ENCODE measurements at places on chromosomes 3 and 15. TPM values are rescaled to one million over a fixed set of nuclear protein-coding genes. Genes with fewer than 3 reads are reported as not detected.
A peak's percentile ranks its signal among the peaks of the same experiment; 100 is the strongest.

DNA sequence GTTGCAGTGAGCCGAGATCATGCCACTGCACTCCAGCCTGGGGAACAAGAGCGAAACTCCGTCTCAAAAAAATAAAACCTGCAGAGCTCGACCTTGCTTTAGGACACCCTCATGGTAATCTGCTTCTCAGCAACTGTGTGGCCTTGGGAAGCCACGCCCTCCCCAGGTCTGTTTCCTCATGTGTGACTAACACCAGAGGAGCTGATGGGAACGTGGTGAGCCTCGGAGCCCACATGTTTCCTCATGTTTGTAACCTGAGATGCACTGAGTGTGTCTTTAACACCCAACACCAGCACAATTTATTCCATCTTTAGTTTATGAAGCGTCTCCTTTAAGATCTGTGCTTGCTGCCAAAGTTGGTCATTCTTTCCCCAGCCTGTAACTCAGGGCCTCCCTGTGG, 142.8 kb downstream of the OCA2 start:
- DNase-seq = no peak

- DNase-seq = no peak
Observed at GRCh38 chr3:194714564-194714963, 28.9 kb downstream of the FAM43A start.

GRCh38 chr3:193951859-193952258, 184.1 kb upstream of the HES1 start:
- no peak for DNase-seq

- DNase-seq = no peak
Observed at GRCh38 chr3:160373655-160374054, 25.4 kb downstream of the IFT80 start.

SAMD7 gene
- not detected for total RNA-seq

GRCh38 chr3:17850448-17850847, 108.0 kb upstream of the TBC1D5 start:
- DNase-seq = no peak

DNA sequence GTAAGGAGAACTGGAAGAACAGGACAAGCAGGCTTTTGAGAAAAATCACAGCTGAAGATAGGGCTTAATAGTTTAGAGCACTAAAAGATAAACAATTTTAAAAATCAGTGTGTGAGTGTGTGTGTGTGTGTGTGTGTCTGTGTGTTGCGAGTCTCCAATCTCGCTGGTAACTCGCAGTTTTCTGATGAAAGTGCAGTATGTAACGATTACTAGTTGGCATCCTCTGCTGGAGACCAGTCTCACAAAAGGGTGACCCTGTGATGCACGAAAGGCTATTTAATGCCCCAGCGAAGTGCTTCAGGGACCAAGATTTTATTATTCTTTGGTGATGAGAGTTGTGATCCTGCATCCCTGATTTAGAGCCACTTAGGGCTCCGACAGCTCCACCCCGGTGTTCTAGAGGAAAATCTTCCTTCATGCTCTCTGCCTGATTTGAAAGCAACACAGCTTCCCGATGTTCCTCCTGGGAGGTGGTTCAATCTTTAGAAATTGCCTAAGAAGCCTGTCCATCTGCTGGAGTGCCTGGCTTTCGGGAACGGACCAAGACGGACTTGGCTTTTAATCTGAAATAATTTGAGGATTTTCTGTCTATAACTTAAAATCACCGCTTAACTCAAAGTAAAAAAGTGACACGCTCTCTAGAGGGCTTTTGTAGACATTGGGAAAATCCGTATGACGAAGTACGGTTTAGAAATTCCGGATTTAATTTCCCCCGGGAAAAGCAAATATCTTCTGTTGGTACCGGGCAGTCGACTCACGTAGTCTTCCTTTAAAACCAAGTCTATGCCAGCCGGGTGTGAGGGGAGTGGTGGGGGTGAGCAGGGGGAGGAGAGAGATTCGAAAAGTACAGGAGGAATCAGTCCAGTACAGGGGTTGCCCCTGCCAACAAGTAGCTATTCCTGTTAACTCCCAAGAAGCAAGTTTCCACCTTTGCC, 1.1 kb upstream of the ALCAM start:
- DNase-seq = no peak

- no peak for DNase-seq
Observed at GRCh38 chr3:62238431-62238830, 134.9 kb downstream of the FEZF2 start.

DNA sequence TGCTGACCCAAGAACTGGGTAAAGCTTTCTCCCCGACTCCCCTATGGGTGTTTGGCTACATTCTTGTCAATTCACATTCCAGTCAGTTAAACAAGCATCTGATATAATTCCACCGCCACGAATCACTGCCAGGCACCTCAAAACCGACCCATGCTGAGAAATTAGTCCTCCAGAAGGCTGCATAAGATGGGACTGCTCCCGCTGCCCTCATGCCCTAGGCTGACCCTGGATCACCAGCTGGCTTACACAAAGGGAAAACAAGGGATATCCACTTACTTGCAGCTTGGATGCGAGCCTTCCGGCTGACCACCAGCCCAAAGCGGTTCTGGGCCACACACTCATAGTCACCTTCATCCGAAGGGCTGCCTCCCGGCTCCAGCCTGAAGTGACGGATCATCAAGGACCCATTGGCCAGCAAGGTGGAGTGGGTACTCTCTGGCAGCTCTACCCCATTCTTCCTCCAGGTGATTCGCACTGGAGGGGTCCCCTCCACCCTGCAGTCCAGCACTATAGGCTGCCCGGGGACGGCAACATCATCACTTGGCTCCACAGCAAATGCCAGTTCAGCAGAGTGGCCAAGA, 2.9 kb downstream of the IGDCC3 start:
- DNase-seq = no peak

C3orf33 gene
- total RNA-seq = 2.7 TPM

GRCh38 chr3:118987477-118987876, 47.2 kb downstream of the IGSF11 start:
- DNase-seq = no peak

DNA sequence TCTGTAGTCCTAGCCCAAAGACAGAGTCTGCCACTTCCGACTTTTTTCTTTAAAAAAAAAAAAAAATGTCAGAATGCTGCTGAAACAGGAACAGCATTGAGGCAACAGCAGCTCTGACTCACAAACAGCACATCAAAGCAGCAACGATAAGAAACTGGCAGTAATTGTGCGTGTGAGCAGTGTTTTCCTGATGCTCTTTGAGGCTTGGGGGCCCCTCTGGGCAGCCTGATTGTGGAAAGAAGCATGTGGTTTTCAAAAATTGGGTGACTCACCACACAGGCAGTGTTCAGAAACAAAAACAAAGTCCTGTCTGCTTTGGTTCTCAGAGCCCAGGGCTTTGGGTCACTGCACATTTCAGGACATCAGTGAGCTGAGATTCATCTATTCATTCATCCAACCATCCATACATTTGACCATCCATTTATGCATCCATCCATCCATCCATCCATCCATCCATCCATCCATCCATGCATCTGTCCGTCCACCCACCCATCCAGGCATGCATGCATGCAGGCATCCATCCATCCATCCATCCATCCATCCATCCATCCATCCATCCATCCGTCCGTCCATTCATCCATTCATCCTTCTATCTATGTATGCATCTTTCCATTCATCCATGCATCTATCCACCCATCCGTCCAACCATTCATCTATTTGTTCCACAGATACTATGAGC, 308.4 kb downstream of the RPLP1 start:
- DNase-seq = peak; percentile 93

DNA sequence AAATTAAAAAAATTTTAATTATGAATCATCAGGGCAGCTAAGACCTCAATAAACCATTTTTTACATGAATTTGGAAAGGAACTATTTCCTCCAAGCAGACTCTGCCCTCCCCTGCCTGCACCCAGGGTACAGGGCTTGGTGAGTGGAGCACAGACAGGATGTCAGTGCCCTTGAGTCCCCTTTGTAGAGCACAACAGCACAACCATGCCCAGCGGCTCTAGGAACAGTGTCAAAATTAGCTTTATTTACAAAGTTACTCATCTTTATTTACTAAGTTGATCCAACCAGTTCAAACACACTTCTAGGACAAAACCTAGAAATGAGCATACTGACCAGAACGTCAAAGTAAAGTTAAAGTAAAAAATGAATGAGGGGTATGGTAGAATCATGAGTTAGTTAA, 90.6 kb upstream of the TSC22D2 start:
- DNase-seq = no peak

DNA sequence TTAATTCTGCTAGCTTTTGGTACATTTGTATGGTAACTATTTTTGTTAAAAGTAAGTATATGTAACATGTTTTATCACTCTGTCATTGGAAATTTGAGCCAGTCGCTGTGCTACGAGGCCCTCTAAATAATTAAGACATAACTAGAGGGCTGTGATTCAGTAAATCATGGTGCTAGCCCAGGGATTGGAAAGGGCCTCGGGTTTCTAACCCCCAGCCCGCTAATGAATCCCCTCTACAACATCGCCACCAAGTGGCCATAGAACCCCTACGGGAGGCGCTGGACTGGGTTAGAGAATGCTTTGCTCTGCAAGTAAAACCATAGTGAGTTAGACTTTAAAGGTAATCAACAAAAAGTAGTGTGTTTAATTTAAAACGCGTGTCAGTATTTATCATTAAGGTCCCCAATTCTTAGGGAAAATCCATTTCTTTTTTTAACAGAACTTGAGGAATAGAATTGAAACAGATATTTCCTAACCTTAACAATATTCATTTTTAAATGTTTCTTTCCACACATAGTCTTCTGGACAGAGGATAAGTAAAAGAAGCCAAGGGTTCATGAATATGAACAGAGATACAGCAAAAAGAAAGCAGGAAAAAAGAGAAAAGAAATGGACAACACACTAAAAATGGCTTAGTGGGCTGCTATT, 744.7 kb downstream of the EPHA3 start:
- peak; percentile 5 for DNase-seq

GRCh38 chr3:3080309-3080708, 29.9 kb downstream of the IL5RA start:
- no peak for DNase-seq

- DNase-seq = peak; percentile 91
Observed at GRCh38 chr3:42880601-42881451, 5.1 kb upstream of the CYP8B1 start.

GRCh38 chr3:149717391-149718056, 34.8 kb downstream of the COMMD2 start:
- DNase-seq = peak; percentile 50

DNA sequence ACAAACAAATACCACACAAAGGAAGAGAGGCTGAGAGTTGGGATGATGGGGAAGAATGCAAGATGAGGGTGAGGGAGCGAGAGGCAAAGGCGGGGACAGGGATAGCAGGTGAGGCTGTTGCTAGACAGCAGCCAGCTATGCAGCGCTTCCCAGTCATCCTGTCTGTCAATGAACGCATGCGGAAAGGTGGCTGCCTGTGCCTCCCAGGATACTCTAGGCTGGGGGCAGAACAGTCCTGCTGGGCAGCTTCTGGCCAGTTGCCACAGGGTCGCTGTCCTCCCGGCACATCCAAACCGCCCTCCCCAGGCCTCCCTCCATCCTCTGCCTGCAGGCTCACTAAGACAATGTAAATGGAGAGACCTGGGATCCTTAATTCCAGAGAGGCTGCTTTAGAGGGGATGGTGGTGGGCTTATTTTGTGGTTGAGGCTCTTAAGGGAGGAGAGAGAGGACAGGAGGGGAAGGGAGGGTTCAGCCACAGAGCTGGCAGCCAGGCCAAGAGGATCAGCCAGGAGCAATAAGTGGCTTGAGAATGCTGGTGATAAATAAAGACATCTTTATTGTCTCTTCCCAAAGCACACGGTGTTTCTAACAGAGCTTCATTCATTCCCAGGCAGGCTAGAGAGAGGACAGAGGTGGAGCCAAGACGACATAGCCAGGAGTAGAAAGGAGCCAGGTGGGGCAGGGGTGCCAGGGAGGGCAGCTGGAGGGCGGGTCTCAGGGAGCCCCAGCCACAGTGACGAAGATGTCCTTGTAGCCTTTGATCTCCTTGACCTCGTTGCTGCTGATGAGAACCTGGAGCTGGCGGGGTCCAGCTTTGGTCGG, 9.2 kb upstream of the TGM5 start:
- no peak for DNase-seq

MAGI1 gene
- total RNA-seq = not detected

GRCh38 chr15:88465633-88466224, 1.5 kb downstream of the MRPL46 start:
- peak; percentile 45 for DNase-seq

TMEM40 gene
- not detected for total RNA-seq

GABRG3 gene
- not detected for total RNA-seq

DNA sequence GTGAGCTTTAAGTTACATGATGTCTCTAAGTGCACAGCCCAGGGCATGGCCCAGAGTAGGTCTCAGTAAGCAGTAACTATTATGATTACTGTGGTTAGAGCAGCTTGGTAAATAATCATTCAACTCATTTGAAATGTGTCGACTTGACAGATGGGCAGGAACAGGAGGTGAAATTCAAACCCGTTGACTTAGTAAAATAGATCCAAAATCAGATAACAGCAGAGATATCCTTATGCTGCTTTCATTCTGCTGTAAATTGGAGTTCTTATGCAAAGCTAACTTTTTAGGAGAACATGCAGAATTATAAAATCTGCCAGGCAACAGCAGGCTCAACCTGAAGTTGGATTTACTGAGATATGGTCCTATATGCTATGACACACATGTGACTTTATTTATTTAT, 118.7 kb upstream of the KLHL25 start:
- DNase-seq = no peak

HMCES gene
- 35.8 TPM for total RNA-seq

PLSCR5 gene
- not detected for total RNA-seq

- DNase-seq = no peak
Observed at GRCh38 chr3:127716384-127716783, 43.6 kb downstream of the ABTB1 start.

CHRM5 gene
- total RNA-seq = not detected

GRCh38 chr15:48855501-48856440, 22.2 kb upstream of the EID1 start:
- DNase-seq = no peak

RBPMS2 gene
- total RNA-seq = not detected

DNA sequence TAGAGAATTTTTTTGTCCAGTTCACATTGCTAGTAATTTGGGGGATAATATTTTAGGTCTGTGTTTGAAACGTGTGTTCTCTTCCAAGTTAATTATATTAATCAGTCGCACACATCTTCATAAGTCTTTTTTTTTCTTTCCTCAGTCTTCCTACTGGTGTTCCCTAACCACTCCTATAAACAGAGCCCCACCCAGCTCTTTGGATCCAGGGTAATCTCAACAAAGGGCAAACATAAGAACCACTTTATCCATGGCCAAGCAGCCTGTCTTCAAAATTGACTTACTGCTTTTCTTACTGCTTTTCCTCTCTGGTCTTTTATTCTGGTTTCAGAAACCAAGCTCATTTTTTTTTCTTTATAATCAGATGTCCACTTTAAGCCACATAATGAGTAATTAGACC, 266.8 kb upstream of the NECTIN3 start:
- DNase-seq = no peak

IL12A gene
- total RNA-seq = not detected

All from activated naive CD4-positive, alpha-beta T cell treated with anti-CD3 and anti-CD28 coated beads for 36 hours (primary cell).